ENCODE measurements at places on chromosomes 16 and 17.

GRCh38 chr16:27929818-27930217 is 133.7 kb downstream of the GSG1L start:
- DNase-seq, result no peak

- DNase-seq, result no peak
These were observed at the start of gene MAZ for GRCh38 chr16:29806099-29806579. TSS of gene MAZ (plus strand) at chr16:29806529. CDS start at chr16:29806702, 173 bp downstream.

- DNase-seq, result no peak
These were observed 9.2 kb upstream of the TNFRSF13B start for GRCh38 chr17:16980813-16981731.

DNA sequence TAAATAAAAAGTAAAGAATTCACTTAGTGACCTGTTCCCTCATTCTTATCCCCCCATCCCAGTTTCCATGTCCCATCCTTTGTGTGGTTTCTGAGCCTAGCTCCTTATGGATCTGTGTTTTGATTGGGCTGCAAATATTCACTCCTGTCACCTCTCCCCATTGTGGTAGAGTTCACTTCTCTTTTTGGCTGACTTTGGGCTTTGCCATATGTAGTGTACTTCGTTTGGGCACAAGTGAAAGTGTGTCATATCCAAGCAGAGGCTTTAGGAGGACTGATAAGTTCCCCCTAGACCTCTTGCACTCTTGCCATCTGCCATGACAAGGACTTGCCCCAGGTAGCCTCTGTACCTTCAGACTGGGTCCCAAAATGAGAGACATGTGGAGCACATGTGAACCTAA is 13.0 kb upstream of the DHRS7B start:
- no peak for DNase-seq

- DNase-seq, result no peak
These were observed 193.5 kb downstream of the WWOX start for GRCh38 chr16:78292844-78293380.

GRCh38 chr16:83899978-83900377 is 1.1 kb downstream of the MLYCD start:
- DNase-seq, result no peak

DNA sequence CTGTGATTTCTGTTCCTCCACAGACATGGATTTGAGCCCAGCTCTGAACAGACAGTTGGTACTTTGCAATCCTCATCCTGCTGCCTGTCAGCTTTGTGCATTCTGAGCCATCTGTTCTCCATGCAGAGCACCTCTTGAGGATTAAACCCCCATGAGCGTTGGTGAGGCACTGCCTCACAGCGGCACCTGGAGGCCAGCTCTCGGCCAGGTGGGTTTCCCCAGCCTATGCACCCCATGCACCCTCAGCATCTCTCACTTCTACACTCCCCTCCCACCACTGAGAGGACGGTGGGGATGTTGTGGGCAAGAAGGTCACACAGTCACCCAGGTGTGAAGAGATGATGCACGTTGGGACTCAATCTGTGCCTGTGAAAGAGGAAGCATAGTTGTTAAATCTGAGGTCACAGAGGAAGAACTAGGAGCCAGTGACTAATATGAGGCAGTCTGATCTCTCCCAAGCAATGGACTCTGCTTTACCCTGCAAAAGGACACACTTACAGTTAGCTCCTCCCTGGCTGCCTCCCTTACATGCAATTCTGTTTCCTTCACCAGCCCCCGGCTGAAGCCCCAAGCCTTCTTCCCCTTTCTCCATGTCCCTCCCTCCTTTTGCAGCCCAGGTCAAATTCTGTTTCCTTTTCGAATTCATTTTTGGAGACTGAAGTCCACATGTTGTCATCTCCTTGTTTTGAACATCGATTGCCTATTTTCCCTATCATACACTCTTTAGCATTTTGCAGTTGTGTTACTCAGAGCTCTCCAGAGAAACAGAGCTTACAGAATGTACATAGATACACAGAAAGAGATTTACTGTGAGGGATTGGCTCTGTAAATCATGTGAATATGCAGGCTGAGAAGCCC is 58.5 kb downstream of the HS3ST3B1 start:
- DNase-seq, result no peak

DNA sequence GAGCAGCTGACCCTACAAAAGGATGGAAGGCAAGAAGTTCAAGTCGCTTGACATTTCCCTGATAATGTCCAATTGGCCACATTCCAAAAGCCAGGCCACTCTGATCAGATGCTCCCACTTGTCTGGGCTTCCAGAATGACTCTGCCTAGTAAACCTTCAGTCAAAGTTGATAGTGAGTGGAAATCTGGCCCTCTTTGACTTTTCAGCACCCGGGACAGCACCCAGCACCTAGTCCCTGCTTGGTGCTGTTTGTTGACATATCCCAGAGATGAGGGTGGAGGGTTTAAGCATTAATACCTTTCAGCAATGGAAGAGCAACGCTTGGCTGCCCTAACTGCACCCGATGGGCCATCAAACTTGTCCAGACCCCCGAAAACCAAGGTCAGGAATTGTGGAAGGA is 131.3 kb downstream of the AIPL1 start:
- DNase-seq, result peak; percentile 63

- peak; percentile 10 for DNase-seq
These were observed 88.1 kb upstream of the ASIC2 start for GRCh38 chr17:33381201-33381600.

Data from endothelial cell (in vitro differentiated cells).